Mesothelial cell of epicardium (in vitro differentiated cells): ENCODE measurements at places on chromosomes 7 and 10. TPM values are rescaled to one million over a fixed set of nuclear protein-coding genes. Genes with fewer than 3 reads are reported as not detected.

- H3K27me3 ChIP-seq, result no peaks in the 10 kb centered on the region
- H3K4me3 ChIP-seq, result no peak overlapping the region
- no peaks in the 10 kb centered on the region for H3K36me3 ChIP-seq
- no peak for DNase-seq
- peaks cover 8% of the 10 kb centered on the region for H3K4me1 ChIP-seq
Measured at GRCh38 chr10:20418286-20418685, 478.8 kb downstream of the NEBL start.

CDK14 gene
- 64.6 to 70.4 TPM (median 68.5 TPM) in 3 replicates for total RNA-seq

GRCh38 chr7:44046321-44047061, 2.0 kb downstream of the DBNL start:
- H3K4me1 ChIP-seq, result peaks cover 17% of the 10 kb centered on the region
- DNase-seq, result no peak
- H3K27ac ChIP-seq, result no peak overlapping the region
- peak overlapping the region; percentile 79 for H3K4me3 ChIP-seq
- peaks cover 2% of the 10 kb centered on the region for H3K27me3 ChIP-seq

HOXA7 gene
- 17.4 to 18.9 TPM (median 17.9 TPM) in 3 replicates for total RNA-seq

GRCh38 chr10:46232666-46233065, 54.1 kb upstream of the ANTXRL start:
- peaks cover 5% of the 10 kb centered on the region for H3K27me3 ChIP-seq
- no peak overlapping the region for H3K4me3 ChIP-seq
- no peak overlapping the region for H3K27ac ChIP-seq

GRCh38 chr10:96271016-96271815, at the start of gene BLNK:
Gene BLNK, minus strand, starts transcription at chr10:96271569. Its CDS starts 171 bp downstream, at chr10:96271398.
- H3K27ac ChIP-seq, result peak within 1 kb of the TSS; percentile 96
- H3K36me3 ChIP-seq, result no peaks in the 10 kb centered on the region
- no peak for DNase-seq
- H3K4me3 ChIP-seq, result peak within 1 kb of the TSS; percentile 70
- H3K4me1 ChIP-seq, result peaks cover 35% of the 10 kb centered on the region

DNA sequence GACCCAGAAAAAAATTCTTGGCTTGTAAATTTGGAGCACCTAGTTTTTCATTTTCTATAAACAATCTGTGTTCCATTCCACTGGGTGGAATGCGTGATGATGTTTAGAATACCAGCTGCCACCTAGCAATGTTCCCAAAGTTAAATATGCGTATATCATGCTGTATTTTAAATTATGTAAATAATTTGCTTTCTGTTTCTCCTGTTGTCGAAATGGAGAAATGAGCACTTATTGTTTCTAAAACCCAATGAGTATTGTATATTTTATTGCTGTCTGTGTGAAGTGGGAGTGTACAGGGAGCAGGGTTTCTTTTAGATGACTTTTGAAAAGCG, 49.4 kb upstream of the CELF2 start:
- no peak for DNase-seq
- no peaks in the 10 kb centered on the region for H3K36me3 ChIP-seq
- H3K27me3 ChIP-seq, result peaks cover 24% of the 10 kb centered on the region

HTRA1 gene
- total RNA-seq, result 12.2 to 13.1 TPM (median 12.5 TPM) in 3 replicates

DNA sequence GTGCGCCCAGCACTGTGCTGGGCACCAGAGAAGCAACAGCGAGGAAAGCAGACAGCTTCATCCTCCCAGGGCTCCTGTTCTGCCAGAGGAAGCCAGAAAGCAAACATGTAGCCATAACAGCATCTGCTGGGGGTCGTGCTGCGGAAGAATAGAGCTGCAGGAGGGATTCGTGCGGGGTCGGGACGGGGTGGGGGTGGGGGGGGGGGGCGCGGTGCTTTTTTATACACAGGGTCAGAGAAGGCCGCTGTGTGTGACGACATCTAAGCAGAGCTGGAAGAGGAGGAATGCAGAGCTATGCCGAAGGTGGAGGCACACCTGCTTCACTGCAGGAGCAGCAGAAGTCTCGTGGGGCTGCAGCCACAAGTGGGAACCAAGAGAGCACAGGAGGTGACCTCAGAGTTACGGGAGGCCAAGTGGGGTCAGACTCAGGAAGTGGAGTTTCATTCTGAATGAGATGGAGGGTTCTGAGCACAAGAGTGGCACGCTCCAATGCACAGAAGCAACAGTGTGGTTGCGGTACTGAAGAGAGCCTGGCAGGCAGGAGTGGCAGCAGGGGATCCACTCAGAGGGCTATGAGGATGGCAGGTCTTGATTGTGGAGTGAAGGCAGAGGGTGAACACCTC, 11.1 kb downstream of the PKD1L1 start:
- no peaks in the 10 kb centered on the region for H3K36me3 ChIP-seq
- H3K27me3 ChIP-seq, result no peaks in the 10 kb centered on the region
- H3K4me3 ChIP-seq, result no peak overlapping the region
- H3K4me1 ChIP-seq, result peaks cover 3% of the 10 kb centered on the region
- H3K27ac ChIP-seq, result no peak overlapping the region

DNA sequence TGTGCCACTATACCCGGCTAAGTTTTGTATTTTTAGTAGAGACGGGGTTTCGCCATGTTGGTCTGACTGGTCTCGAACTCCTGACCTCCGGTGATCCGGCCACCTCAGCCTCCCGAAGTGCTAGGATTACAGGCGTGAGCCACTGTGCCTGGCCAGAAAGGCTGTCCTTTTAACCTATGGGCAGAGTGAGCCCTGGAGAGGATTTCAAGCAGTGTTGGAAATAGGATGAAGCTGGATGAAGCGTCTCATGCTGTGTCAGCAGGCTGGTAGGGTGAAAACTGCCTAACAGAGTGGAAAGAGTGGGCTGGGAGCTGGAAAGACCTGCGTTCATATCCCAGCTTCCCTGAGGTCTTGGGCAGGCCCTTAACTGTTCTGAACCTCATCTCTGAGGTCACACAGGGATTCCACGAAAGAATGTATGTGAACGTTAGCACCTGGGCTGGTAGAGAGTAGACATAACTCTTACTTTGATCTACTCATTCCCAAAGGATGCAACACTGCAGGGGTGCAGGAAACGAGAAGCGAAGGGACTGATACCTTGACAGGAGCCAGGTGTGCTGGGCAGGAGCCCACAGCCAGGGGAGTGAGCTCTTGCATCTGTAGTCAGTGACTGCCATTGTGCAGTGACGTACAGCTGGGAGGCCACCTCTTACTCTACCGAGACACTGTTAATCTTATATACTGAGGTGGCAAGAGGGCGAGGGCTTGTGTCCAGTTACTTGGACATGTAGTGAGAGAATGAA, 34.1 kb downstream of the WBP1L start:
- no peak for DNase-seq
- peak overlapping the region; percentile 98 for H3K27ac ChIP-seq

CNTNAP2 gene
- total RNA-seq, result 3.9 to 4.5 TPM (median 4.2 TPM) in 3 replicates

DNA sequence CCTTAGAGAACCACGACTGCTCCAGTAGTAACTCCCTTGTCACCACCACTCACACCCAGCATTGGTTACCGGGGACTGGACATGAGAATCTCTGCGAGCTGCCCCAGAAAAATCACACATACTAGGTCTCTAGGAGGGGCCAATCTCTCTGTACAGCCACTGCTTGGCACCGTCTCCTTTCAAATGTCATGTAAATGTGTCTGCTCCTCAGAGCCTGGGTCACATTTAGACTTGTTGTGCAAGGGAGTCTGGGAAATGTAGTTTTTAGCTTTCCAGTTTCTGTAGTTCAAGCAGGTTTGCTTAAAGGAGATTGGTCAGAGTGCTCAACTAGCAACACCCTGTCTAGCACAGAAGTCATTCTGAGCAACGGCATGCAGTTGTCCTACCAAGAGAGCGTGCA, 60.0 kb downstream of the CHN2 start:
- H3K27ac ChIP-seq, result no peak overlapping the region
- H3K36me3 ChIP-seq, result no peaks in the 10 kb centered on the region
- peaks cover 20% of the 10 kb centered on the region for H3K4me1 ChIP-seq
- H3K27me3 ChIP-seq, result no peaks in the 10 kb centered on the region

GRCh38 chr7:82164813-82165212, 278.8 kb downstream of the CACNA2D1 start:
- H3K4me1 ChIP-seq, result peaks cover 5% of the 10 kb centered on the region
- H3K4me3 ChIP-seq, result no peak overlapping the region
- H3K36me3 ChIP-seq, result no peaks in the 10 kb centered on the region

DNA sequence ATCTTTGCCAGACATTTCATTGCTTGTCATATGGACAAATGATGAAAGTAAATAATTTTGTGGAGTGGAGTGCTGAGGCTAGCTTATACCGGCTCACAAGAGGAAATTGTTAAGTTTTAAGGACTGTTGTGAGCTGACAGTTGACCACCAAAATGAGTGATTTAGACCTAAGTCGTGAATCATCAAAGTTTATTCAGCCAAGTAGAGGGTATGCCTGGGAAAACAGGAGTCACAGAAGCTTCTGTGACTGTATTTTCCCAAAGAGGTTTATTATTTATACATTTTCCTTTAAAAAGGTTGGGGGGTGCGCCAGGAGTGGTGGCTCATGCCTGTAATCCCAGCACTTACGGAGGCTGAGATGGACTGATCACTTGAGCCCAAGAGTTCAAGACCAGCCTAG, 21.8 kb downstream of the MRPS24 start:
- no peaks in the 10 kb centered on the region for H3K4me1 ChIP-seq
- no peaks in the 10 kb centered on the region for H3K36me3 ChIP-seq

GRCh38 chr10:65325913-65326312, 1599.9 kb upstream of the LRRTM3 start:
- peaks cover 3% of the 10 kb centered on the region for H3K4me1 ChIP-seq
- no peaks in the 10 kb centered on the region for H3K36me3 ChIP-seq
- H3K27me3 ChIP-seq, result peaks cover 2% of the 10 kb centered on the region
- H3K27ac ChIP-seq, result no peak overlapping the region
- no peak overlapping the region for H3K4me3 ChIP-seq
- DNase-seq, result no peak

LGI1 gene
- 0.13 to 0.59 TPM in 2 of 3 replicates, not detected in the other for total RNA-seq

GRCh38 chr10:72812415-72812752, 81.2 kb upstream of the OIT3 start:
- DNase-seq, result no peak
- no peaks in the 10 kb centered on the region for H3K27me3 ChIP-seq
- H3K27ac ChIP-seq, result peak overlapping the region; percentile 33
- no peak overlapping the region for H3K4me3 ChIP-seq

FAM237B gene
- not detected in 3 replicates for total RNA-seq

- DNase-seq, result peak; percentile 79
- no peak within 1 kb of the TSS for H3K27ac ChIP-seq
- H3K4me1 ChIP-seq, result peaks cover 8% of the 10 kb centered on the region
- H3K27me3 ChIP-seq, result no peaks in the 10 kb centered on the region
- peak within 1 kb of the TSS; percentile 74 for H3K4me3 ChIP-seq
Measured at GRCh38 chr10:119103903-119104653, at the start of gene DENND10. Gene DENND10, plus strand, starts transcription at chr10:119104113. Its CDS starts 30 bp downstream, at chr10:119104143.

- H3K27me3 ChIP-seq, result peaks cover 2% of the 10 kb centered on the region
- H3K36me3 ChIP-seq, result peaks cover 7% of the 10 kb centered on the region
- no peak overlapping the region for H3K27ac ChIP-seq
- H3K4me3 ChIP-seq, result no peak overlapping the region
- no peaks in the 10 kb centered on the region for H3K4me1 ChIP-seq
Measured at GRCh38 chr7:149295481-149295850, 33.5 kb downstream of the ZNF783 start.
